ENCODE measurements at places on chromosomes 16 and 17.

- no peak for DNase-seq
These were observed 19.5 kb downstream of the MARVELD3 start for GRCh38 chr16:71645450-71645849.

- no peak for DNase-seq
These were observed 22.2 kb downstream of the KIAA0513 start for GRCh38 chr16:85049706-85050305.

DNA sequence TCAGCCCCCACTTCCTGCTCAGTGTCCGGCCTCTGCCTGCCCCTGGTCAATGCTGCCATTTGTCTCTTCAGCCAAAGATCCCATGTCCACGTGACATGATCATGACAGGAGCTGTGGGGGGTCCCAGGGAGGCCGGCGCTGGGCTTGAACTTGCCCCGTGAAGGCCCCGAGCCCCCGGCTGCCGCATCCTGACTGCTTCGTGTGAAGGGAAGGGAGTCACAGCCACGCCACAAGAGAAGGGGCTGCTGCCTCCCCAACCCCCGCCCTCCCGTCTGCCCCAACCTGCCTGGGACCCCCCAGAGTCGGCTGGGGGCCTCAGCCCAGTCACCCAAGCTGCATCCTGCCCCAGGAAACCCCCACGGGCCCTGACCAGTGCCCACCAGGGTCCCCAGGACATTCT is 14.3 kb upstream of the SSTR5 start:
- DNase-seq = no peak

- DNase-seq = peak; percentile 83
These were observed 18.5 kb downstream of the RAP1GAP2 start for GRCh38 chr17:2814481-2815341.
